Fibroblast of skin of abdomen (primary cell): ENCODE measurements at places on chromosomes 2 and 18.

DNA sequence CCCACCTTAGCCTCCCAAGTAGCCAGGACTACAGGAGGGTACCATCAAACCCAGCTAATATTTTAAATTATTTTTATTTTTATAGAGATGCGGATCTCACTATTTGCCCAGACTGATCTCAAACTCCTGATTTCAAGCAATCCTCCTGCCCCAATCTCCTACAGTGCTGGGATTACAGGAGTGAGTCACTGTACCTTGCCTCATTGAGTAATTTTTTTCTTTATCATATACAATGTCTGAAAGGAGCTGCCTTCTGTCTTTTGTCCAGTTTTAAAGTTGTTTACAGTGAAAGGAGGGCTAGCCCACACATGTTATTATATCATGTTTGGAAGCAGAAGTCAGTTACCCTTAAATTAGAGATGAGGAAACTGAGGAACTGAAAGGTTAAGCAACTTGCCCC, 32.5 kb downstream of the PRKRA start:
- no peak for DNase-seq

GRCh38 chr18:68797871-68798270, at the start of gene CCDC102B:
TSS of gene CCDC102B (plus strand) at chr18:68798080. CDS start at chr18:68836764, 38,684 bp downstream.
- DNase-seq = peak; percentile 55

- peak; percentile 69 for DNase-seq
Measured at GRCh38 chr2:228847684-228848083, 423.4 kb downstream of the PID1 start.

GRCh38 chr18:37476611-37477295, 88.8 kb downstream of the CELF4 start:
- DNase-seq = no peak

DNA sequence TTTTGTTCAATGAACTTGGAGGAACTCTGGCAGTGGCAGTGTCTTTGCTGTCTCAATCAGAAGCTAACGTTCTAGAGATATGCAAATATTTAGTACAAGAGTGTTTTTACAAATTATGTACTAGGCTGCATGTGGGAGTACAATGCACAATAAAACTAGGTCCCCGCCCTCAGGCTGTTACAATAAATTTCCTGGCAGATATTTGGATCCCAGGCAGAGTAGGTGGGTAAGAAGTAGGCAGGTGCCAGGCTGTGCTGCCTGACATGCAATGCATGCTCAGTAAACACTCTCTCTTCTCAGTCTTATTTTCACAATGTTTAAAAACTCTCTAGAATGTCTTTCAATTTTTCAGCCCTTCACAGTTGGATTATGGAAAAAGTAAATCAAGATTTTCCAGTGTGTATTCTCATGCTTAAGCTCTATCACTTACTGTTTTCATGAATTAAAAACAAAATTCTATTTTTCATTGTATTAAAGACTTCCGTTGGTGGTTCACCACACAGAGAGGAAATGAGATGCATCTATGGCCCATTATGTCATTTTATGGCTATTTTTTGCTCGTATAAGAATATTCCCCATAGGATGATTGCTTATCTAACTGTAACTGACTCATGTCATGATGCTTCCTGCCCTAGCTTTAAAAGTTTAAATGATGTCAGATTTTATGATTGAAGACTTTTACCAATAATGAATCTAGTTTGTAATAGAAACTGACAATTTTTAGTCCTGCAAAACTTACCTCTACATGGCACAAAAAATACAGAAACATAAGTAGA, 346.1 kb downstream of the RND3 start:
- DNase-seq = no peak

GRCh38 chr2:223887127-223887526, 49.7 kb upstream of the AP1S3 start:
- peak; percentile 28 for DNase-seq

DNA sequence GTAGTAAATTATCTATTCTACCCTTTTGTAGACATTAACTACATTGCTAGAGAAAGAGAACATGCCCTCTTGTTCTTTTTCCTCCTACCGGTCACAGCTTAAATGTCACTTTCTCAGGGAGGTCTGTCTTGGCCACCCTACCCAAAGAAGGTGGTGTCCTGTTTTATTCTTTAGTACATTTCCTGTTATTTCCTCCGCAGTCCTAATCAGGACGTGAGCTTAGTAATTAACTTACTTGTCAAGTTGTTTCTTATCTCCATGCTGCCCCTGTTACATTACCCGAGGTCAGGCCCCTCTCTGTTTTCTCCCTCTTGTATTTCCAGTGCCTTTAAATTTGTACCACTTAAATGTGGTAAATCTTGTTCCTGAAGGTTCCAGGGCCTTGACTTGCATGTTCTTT, 73.7 kb upstream of the RMDN2 start:
- DNase-seq = no peak

GRCh38 chr18:51017140-51017879, 12.7 kb upstream of the SMAD4 start:
- no peak for DNase-seq

DNA sequence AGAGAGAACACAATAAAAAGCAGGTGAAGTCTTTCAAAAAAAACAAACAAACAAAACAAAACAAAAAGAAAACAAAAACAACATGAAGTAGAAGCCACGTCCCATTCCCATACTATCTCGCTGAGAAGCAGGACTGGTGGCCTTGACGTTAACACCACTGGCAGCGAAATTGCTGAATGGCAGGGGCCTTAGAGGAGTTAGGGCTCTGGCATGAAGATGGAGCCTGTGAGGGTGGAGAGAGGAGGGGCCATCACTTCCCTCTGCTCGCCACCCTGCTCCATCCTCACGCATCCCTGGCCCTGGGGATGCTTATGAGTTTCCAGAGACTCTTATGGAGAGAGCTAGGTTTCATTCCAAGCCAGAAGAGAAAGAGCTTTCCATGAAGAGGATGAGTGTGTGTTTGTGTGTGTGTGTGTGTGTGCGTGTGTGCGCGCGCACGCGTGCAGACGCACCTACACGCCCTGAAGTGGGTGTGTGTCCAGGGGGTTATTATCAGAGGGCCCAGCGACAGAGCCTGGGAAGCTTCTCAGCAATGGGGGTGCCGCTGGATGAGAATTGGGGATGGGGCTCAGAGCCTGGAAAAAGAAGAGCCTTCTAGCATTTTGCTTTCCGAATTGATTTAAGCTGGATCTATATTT, 20.4 kb upstream of the IMPA2 start:
- no peak for DNase-seq

- no peak for DNase-seq
Measured at GRCh38 chr2:233352141-233352842, 2.0 kb upstream of the DGKD start.

DNA sequence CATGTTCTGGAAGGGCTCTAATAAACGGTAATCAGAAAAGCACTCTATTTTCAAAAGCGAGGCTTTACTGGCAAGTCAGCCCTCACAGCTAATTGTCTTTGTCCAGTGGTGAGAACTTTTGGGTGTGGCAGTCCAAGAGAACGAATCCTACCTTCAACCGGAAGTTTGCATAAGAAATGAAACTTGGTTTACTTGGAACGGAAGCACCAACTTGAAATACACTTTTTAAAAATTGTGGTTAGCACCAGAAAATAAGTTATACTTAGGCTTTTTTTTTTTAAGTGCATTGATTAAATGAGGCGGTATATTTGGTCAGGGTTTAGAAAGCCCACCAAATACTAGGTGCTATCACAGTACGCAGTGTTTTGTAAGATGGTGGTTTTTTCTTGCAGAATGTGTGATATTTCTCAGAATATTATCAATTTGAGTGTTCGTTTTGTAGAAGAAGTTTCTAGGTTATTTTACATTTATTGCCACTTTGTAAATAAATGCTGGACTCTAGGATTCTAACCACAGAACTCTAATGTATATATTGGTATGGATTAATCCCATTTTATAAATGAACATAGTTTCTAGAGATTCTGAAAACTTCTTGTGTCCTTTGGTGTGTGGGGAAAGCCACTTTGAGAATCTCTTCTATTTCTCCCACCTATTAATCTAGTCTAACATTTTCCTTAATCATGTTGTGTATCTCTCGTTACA, 1.2 kb downstream of the MYL12A start:
- peak; percentile 64 for DNase-seq

GRCh38 chr2:161371869-161372268, 44.2 kb upstream of the TBR1 start:
- DNase-seq = no peak

DNA sequence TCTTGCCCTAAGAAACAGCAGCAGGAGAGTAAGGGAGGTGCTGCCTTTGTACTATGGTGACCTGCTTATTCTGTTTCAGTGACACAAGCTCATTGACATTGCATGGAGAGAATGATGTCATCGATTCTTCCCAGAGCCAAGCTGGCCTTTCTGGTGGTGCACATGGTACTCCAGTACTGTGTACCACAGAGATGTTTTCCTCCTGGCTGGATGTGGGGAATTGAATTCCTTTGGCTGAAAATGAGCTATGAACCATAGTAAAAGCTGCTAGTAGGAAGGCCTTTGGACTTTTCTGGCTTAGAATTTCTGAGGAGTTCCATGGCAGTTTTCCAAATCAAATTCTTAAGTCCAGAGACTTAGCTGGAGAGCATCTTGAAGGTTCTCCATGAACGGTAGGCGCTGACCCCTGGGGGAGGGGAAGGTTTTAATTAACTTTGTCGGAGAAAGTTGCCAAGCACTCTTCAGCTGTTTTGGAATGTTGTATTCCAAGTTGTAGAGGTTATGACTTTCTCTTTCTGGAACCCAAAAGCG, 17.1 kb upstream of the B3GNT2 start:
- DNase-seq = no peak

DNA sequence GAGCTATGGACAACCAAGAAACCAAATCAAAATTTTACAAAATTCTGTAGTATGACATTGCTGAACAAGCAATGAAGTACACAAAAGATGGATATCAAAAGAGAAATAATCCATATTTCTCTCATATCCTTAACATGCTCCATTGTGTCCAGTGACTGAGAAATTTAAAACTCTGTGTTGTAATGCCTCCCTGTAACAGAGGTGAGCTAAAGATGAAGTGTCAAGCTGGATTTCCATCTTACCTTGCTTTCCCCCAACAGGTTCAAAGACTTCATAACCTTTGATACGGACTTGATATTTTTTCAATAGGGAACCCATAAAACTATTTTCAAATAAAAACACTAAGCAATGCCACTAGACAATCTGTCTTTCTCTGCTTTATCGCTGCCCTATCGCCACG, 95.7 kb upstream of the SERTAD2 start:
- DNase-seq = no peak

DNA sequence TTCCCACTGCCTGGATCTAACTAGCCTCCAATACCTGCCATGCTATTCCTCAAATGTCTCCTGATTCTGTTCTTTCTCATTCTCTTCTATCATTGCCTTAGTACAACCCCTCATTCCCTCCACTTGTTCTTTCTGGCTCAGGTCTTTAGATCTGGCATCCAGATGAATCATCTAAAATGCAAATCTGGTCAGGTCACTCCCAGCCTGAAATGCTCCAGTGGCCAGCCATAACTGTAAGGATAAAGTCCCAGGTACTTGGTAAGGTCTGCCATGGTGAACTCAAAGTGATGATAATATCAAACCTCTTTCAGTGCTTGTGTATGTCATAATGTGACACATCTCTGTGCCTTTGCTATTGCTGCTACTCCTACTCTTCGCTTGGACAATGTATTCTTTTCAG, 2.9 kb upstream of the SNRNP27 start:
- no peak for DNase-seq

GRCh38 chr2:177541258-177541991, 148.9 kb downstream of the AGPS start:
- no peak for DNase-seq
